ENCODE measurements at places on chromosomes 4 and X.
A peak's percentile ranks its signal among the peaks of the same experiment; 100 is the strongest.

DNA sequence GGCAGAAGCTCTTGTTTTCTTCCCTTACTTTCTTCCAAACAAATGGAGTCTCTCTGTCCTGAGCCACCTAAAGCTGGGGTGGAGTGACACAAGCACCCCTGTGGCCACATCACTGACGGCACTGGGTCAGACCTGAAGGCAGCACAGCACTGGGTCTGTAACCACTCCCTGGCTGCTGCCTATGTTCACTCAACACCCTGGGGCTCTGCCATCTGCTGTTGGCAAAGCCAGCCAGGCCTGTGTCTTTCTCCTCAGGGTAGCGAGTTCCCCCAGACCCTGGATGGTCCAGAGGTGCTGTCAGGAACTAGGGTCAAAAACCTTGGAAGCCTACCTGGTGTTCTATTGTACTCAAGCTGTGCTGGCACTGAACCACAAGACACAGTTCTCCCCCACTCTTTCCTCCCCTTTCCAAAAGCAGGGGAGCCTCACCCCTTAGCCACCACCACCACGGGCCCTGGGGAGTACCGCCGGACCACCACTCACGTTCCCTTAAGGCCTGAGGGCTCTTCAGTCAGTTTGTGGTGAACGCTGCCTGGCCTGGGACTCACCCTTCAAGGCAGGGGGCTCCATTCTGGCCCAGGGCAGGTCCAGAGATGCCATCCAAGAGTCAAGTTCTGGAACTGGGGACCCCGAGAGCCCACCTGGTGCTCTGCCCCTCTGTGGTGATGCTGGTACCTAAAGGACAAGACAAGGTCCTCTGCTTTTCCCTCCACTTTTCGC is 31.5 kb downstream of the TMEM271 start:
- no peak for DNase-seq

DNA sequence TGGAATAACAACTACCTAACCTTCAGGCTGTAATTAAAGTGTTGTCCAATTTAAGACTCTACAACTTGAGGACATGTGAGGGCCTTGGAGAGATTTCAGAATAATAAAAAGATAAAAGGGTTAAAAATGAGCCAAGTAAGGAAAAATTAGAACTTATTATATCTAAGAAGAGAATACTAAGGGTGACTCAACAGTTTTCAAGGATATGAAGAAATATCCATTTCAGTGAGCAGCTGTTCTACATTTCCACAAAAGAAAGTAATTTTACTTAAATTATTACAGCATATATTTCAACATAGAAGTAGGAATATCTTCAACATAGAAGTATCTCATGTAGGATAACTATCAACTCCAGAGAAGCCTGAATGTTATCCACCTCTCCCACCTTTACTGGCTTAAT is 11.3 kb downstream of the SNX12 start:
- DNase-seq: no peak

DNA sequence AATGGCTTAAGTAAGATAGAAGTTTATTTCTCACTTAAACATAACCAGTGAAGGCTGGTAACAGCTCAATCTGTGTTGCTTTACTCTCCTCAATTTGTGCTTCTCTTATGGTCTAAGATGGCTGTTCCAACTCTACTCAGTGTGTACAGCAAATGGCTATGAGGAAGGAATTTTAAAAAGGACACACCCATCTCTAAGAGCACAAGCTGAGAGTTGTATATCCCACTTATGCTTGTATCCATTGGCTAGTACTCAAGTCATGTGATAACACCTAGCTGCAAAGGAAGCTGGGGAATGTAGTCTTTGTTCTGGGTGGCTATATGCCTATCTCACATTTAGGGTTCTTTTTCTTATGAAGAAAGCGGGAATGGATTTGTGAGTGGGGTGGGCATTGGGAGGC is 63.3 kb downstream of the GPAT3 start:
- DNase-seq: peak; percentile 29

DNA sequence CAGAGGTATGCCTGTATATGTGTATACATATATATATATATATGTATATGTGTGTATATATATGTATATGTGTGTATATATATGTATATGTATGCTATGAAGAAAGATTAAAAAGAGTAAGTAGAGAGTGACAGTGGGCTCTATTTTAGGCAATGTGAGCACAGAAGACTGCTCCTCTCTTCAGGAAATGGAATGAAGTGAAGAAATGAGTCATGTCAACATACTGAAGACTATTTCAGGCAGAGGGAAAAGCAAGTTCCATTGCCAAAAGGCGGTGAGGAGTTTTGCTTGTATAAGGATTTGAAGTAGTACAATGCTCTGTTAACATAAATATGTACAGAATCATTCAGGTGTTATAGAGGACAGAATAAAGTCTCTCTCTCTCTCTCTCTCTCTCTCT is 773.2 kb upstream of the FTHL17 start:
- no peak for DNase-seq

DNA sequence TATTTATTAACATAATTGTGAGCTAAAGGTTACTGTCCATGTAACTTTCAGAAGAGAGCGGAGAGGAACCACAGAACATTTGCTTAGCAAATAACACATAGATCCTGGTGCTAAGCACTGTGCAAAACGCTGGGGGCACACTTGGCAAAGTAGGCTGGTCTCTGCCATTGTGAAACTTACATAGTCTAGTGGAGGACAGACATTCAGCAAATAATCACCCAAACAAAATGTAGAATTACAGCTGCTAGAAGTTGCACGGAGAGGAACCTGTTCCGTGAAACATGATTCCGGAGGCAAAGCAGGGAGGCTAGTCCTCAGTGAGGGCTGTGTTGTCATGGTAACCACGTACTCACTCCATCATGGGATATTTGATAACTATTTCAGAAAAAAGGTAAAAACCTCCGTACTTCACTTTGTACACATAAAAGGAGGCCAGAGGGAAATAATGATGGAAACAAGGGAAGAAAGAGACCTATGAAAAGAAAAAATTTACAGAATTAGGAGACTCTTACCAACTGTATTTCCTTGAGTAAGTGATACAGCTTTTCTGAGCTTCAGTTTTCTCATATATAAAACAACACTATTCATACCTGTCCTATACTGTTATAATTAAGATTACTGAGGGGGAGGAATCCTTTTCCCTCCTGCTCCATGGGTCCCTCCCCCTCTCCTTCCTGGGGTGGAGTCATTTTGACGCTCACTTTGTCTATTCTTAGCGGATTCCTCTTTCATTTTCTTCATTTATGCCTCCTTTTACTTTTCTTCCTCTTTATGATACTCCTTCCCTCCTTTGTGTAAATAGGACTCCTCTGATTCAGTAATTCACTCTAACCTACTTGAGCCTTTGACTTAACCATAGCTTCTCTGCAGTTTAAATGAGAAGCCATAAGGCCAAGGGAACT is 825 bp upstream of the RASGEF1B start:
- no peak for DNase-seq

DNA sequence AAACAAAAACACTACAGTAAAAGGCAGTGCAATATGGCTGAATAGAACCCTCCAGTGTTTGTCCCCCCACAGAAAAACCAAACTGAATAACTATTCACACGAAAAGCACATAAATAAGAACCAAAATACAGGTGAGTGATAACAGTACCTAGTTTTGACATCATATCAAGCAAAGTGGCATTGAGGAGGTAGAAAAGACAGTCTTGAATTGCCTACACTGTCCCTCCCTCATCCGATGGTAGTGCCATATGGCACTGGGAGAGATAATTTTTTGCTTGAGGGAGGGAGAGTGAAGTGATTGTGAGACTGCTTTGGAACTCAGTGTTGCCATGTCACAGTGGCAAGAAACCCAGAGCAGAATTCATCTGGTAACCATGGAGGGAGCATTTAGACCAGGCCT is 99.2 kb downstream of the GPR174 start:
- DNase-seq: no peak

- DNase-seq: no peak
These were observed 16.2 kb downstream of the JAKMIP1 start for GRCh38 chr4:6184169-6184568.

DNA sequence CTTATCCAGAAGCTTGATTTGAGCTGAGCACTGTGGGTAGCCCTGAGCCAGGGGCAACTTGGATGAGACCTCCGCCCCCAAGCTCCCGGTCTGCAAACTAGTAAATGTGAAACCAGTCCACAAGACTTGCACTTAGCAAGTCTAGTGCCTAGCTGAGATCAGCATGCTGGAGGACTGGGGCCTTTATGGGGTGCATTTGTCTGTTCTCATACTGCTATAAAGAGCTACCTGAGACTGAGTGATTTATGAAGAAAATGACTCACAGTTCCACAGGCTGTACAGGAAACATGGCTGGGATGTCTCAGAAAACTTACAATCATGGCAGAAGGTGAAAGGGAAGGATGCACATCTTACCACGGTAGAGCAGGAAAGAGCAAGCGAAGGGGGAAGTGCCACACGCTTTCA is 42.1 kb upstream of the HOPX start:
- DNase-seq: no peak

DNA sequence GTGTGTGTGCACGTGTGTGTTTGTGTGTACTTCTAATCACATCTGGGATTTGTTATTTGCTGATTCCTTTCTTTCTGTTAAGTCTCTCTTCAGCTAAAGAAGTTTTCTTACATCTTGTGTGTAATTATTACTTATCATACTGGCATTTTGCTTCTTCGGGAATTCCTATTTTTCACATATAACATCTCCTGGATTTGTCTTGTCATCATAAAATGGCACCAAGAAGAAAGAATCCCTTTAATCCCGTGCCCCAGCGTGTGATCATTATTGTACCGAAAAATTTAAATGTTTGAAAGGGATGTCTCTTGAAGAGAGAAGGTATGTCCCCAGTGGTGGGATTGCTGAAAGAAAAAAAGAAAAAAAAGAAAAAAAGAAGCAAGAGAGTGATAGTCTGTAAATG is 72.3 kb downstream of the ZFX start:
- no peak for DNase-seq

DNA sequence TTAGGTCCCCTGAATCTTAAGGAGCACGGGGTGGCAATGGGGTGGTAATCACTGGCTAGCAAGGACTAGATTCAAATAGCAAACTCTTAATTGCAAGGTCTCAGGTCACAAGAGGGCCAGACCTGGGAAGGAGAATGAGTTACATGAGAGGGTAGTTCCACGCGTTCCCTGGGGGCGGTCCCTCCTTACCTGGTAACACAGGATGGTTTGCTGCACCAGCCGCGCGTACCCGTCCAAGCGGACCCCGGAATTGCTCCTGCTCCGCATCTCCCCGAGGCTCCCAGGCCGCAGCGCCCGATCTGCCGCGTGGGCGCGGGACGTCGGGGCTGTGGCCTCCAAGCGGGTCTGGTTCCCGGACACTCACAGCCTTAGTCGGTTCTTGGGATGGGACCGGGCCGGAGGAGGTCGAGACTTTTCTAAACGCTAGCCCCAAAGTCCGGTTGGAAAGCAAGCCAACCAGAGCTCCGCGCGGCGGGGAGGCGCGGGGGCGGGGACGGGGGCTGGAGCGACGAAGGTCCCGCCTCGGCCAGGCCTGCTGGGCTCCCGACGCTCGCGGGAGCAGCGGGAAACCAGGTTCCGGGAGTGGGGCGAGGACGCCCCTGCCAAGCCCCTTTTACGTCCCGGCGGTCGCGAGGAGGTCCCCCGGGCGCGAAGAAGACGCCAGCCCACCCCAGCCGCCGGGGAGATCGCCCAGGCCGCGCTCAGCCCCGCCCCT is at the start of gene PHKA2:
Gene PHKA2, minus strand, starts transcription at position 449 of the 715 bp plus-strand sequence. Its CDS starts 182 bp downstream, at position 267.
- no peak for DNase-seq

GRCh38 chr4:60989141-60989540 is 211.0 kb upstream of the ADGRL3 start:
- no peak for DNase-seq

GRCh38 chr4:185039508-185040273 is 21.4 kb downstream of the HELT start:
- DNase-seq: no peak

DNA sequence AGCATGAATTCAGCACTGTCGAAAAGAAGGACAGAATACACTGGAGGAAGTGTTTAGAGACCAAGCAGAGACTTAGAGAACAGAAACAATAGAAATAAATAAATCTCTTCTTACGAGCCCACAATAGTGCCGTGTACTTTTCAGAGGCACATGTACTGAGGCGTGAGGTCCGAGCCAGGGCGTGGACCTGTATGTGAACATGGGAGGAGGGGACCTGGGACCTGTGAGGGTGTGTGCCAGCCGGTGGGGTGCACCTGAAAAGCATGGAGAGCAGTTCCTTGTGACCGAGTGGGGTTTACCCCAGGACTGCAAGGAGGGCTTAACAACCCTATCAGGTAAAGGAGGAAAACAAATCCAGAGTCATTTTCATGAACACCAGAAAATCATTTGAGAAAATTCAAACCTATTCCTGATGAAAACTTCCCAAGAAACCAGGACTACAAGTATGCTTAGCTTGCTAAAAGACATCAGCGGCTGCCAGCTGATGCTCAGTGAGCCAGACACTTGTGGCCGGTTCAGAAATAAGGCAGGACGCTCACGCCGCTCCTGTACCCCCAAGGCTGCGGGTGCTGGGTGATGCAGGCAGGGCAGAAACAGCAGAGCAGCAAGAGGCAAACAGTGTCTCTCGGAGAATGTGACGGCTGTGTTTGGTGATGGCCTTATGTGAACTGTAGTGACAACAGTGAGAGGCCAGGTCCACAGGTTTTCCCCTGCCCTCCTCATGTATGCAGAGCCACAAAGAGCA is 37.1 kb downstream of the NELFA start:
- no peak for DNase-seq

DNA sequence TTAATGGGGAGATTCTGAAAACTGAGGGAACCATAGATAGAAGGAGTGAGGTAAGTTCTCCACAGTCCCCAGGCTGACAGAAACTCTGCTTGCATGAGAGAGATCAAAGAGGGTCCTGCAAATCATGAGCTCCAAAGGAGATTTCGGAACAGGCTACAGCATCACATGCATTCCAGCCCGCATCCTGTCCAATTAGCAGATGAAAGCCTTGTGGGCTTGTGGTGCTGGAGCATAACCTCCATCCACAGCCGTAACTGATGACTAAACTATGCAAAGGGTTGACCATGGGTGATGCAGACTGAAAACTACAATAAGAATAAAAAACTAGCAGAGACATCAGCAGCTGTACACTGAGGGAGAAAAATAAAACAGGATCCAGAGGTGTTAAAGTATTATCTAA is 654.5 kb downstream of the TLL1 start:
- no peak for DNase-seq

- no peak for DNase-seq
These were observed 112.9 kb downstream of the KCNIP4 start for GRCh38 chr4:21835712-21836111.

- no peak for DNase-seq
These were observed 6.2 kb downstream of the CLCN3 start for GRCh38 chr4:169626331-169627282.

DNA sequence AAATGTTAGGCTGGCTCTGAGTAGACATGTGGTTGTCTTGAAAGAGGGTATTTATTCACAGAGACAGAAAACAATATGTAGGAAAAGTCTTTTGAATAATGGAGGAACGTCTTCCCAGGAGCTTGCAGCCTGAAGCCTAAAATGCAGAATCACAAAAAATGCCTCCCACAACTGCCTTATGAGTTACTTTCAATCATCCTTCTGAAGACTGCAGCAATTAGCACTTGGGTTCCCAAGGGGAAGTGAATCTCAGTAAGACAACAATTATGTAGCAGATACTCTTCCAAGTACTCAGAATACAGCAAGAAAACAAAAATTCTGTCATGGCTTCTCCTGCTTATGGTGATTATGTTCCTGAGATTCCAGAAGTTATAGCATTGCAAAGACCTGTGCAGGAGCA is 166.6 kb upstream of the TBL1X start:
- no peak for DNase-seq

Measured in epithelial cell of prostate (primary cell).